T-cell (primary cell): ENCODE measurements at places on chromosomes 1 and 21.

DNA sequence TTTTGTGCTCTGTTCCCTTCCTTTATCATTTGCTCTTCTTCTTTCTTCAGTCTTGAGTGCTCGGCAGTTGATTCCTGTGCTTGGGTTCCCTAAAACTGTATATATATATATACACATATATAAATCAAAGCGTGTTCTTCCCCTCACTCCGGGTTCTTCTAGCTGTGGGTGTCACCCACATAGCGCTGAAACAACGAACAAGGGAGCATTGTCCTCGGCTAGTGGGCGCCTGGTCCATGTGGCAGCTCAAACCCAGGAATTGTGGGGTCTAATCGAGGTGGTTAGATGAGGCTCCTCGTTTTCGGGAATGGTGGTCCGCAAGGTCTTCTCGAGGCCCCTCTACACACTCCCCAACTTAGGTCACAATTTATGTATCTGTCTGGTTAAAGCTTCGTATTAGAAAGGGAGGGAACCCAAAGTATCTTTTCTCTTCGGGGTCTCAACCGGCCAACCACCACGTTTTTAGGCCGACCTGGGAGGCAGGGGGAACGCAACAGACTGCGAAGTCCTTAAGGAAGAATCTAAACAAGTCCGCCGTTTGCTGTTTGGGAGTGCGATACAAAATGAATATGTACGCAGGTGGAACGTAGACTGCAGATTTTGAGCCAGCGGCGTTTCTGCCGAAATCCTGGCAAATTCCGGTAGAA, 504 bp upstream of the SDHC start:
- no peak for DNase-seq
- H3K4me3 ChIP-seq = peak overlapping the region; percentile 100
- H3K27ac ChIP-seq = peak overlapping the region; percentile 96
- H3K36me3 ChIP-seq = no peaks in the 10 kb centered on the region
- peaks cover 11% of the 10 kb centered on the region for H3K4me1 ChIP-seq

DNA sequence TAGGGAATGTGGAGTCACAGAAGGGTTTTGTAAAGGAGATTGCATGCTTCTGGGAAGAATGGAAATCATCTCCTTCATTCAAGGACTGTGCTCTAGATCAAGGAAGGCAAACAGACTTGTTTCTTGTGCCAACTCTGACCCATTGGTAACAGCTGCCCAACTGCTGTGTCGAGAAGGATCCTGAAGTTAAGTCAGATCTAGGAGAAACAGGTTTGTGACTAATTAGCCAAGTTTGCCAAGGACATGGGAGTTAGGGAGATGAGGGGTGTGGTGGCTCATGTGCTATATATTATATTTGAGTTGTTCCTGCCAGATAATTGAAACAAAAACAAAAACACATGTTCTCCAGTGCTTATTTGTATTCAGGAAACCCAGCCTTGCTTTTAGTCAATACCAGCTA, 251.2 kb upstream of the USP24 start:
- H3K4me1 ChIP-seq = peaks cover 3% of the 10 kb centered on the region
- no peak overlapping the region for H3K27ac ChIP-seq
- H3K27me3 ChIP-seq = no peaks in the 10 kb centered on the region
- H3K4me3 ChIP-seq = no peak overlapping the region

DNA sequence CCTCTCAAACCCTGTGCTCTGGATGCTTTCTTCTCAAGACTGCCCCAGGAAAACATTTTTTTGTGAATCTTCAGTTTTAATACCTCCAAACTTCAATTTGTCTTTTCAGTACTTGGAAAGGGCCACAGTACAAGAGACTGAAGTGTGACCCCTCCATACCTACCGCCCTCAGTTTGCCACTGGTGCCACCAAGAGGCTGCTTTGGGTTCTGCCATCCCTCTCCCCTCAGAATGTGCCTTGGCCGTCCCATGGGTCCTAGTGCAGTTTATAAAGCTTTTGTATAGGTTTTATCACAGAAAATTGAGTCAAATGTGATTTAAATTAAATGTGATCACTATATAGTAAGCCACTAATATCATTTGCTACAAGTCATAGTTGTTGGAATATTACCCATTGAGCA, 60.8 kb upstream of the PGD start:
- DNase-seq = peak; percentile 4
- peaks cover 7% of the 10 kb centered on the region for H3K36me3 ChIP-seq
- H3K4me1 ChIP-seq = no peaks in the 10 kb centered on the region
- no peak overlapping the region for H3K27ac ChIP-seq
- H3K4me3 ChIP-seq = no peak overlapping the region
- H3K27me3 ChIP-seq = no peaks in the 10 kb centered on the region

DNA sequence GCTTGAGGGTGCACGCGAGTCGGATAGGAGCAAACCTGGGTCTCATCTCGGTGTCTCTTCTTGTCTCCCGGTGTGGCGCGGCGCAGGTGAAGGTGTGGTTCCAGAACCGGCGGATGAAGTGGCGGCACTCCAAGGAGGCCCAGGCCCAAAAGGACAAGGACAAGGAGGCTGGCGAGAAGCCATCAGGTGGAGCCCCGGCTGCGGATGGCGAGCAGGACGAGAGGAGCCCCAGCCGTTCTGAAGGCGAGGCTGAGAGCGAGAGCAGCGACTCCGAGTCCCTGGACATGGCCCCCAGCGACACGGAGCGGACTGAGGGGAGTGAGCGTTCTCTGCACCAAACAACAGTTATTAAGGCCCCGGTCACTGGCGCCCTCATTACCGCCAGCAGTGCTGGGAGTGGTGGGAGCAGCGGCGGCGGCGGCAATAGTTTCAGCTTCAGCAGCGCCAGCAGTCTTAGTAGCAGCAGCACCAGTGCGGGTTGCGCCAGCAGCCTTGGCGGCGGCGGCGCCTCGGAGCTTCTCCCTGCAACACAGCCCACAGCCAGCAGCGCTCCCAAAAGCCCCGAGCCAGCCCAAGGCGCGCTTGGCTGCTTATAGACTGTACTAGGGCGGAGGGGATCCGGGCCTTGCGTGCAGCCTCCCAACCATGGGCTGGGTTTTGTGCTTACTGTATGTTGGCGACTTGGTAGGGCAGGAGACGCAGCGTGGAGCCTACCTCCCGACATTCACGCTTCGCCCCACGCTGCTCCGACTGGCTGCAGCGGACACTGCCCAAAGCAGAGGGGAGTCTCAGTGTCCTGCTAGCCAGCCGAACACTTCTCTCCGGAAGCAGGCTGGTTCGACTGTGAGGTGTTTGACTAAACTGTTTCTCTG, 5.1 kb downstream of the HLX start:
- no peak overlapping the region for H3K27ac ChIP-seq
- H3K4me3 ChIP-seq = no peak overlapping the region
- H3K36me3 ChIP-seq = no peaks in the 10 kb centered on the region

GRCh38 chr1:37544530-37544929, 9.6 kb downstream of the SNIP1 start:
- no peak overlapping the region for H3K4me3 ChIP-seq
- H3K36me3 ChIP-seq = peaks cover 50% of the 10 kb centered on the region
- no peaks in the 10 kb centered on the region for H3K4me1 ChIP-seq
- no peak overlapping the region for H3K27ac ChIP-seq
- no peak for DNase-seq
- no peaks in the 10 kb centered on the region for H3K27me3 ChIP-seq

DNA sequence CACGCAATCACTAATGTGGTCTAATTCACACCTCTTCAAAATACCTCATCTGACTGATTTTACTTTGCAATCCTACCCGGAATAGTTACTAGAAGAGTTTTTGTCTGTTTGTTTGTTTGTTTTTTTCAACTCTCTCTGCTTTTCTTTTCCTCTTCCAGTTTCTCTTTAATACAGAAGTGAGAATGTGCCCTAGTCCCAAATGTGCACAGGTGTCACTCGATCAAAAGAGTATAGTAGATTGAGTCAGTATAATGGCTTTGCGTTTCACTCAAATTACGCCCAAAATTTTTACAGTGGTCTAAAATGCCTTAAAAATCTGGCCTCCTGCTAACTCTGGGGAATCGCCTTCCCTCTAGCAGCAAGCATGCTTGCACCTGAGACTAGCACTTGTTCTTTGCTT, 1536.8 kb downstream of the KCNT2 start:
- H3K27ac ChIP-seq = no peak overlapping the region
- no peaks in the 10 kb centered on the region for H3K36me3 ChIP-seq
- H3K4me3 ChIP-seq = no peak overlapping the region
- no peaks in the 10 kb centered on the region for H3K4me1 ChIP-seq

DNA sequence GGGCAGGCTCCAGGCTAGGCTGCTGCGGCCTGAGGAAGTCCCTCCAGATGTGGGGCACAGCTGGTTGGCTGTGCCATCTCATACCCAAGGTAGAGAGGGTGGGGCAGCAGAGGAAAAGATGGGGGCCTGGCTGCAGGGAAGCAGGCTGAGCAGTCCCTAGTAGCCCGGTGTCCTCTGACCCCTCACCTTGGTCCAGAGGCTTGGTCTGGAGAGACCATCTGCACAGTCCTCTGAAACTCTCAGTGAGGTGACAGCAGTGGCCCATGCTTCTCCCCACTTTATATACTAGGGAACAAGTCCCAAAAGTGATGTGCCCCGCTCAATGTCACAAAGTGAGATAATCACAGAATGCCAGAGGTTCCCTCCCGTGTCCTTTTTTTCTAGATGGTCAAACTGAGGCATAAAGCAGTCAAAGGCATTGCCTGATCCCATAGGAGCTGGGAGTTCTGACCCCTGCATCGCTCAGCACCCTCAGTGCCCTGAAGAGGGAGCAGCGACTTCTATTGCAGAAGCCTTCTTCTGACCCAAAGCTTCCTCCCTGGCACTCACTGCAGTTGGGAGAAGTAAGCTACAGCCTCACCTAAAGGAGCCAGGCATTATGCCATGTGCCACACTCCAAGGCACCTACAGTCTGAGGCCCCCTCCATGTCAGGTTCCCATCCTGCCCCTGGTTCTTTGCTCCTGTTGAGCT, 45.5 kb downstream of the TRABD2B start:
- no peak for DNase-seq
- H3K36me3 ChIP-seq = no peaks in the 10 kb centered on the region
- H3K27me3 ChIP-seq = no peaks in the 10 kb centered on the region

DNA sequence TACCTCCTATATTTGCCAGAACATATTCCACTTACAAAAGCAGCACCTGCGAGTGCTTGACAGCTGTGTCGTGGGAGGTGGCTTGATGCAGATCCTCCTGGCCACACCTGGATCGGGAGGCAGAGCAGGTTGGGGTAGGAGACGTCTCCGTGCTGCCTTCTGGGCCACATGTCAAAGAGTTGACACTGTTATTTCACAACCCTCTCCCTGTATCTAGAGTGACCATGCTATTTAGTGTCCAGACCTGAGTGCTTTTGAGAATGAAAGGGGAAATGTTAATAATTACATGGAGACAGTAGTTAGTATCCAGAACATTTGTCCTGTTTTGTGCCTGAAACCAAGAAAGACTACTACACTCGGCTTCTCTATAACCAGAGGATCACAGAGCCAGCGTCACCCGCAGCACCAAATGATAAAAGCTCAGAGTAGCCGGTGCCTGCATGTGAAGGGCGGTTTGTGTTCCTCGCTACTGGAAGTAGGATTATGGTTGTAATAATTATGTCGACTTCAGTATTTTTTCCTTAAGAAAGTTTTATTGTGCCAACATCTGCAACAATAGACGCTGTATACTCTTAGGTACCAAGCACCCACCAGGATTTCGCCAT, 77.1 kb downstream of the GALNT2 start:
- H3K27me3 ChIP-seq = no peaks in the 10 kb centered on the region
- no peak overlapping the region for H3K4me3 ChIP-seq
- H3K36me3 ChIP-seq = no peaks in the 10 kb centered on the region
- no peak overlapping the region for H3K27ac ChIP-seq
- DNase-seq = no peak

GRCh38 chr1:178353524-178353923, 143.2 kb downstream of the CLEC20A start:
- H3K4me3 ChIP-seq = no peak overlapping the region
- no peaks in the 10 kb centered on the region for H3K36me3 ChIP-seq
- DNase-seq = no peak
- H3K27ac ChIP-seq = no peak overlapping the region

GRCh38 chr1:13792419-13792818, 92.4 kb downstream of the PRDM2 start:
- H3K27ac ChIP-seq = no peak overlapping the region
- peaks cover 54% of the 10 kb centered on the region for H3K36me3 ChIP-seq
- DNase-seq = no peak
- no peaks in the 10 kb centered on the region for H3K27me3 ChIP-seq
- H3K4me3 ChIP-seq = no peak overlapping the region

DNA sequence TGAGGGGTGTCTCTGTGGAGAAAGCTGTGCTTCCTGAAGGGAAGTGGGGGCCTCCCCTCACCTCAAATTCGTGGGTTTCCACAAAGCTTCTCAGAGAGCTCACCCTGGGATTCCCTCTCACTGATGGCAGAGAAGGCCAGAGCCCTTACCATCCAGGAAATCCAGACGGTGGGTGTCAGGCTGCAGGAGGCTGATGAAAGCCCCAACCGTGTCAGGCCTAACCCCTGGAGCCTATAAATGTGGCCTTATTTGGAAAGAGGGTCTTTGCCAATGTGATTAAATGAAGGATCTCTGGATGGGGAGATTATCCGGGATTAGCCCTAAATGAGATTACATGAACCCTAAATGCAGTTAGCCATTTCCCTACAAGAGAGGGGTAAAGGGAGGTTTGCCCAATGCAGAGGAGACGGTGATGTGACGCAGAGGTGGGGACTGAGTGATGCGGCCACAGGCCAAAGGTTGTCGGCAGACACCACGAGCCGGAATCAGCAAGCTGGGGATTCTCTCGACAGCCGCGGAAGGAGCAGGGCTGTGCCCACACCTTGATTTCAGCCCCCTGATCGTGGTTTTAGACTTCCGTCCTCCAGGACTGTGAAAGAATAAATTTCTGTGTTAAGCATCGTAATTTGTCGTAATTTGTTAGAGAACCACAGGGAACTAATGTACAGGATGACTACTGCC, 82.6 kb downstream of the TOMM20 start:
- no peaks in the 10 kb centered on the region for H3K27me3 ChIP-seq
- no peak overlapping the region for H3K27ac ChIP-seq

DNA sequence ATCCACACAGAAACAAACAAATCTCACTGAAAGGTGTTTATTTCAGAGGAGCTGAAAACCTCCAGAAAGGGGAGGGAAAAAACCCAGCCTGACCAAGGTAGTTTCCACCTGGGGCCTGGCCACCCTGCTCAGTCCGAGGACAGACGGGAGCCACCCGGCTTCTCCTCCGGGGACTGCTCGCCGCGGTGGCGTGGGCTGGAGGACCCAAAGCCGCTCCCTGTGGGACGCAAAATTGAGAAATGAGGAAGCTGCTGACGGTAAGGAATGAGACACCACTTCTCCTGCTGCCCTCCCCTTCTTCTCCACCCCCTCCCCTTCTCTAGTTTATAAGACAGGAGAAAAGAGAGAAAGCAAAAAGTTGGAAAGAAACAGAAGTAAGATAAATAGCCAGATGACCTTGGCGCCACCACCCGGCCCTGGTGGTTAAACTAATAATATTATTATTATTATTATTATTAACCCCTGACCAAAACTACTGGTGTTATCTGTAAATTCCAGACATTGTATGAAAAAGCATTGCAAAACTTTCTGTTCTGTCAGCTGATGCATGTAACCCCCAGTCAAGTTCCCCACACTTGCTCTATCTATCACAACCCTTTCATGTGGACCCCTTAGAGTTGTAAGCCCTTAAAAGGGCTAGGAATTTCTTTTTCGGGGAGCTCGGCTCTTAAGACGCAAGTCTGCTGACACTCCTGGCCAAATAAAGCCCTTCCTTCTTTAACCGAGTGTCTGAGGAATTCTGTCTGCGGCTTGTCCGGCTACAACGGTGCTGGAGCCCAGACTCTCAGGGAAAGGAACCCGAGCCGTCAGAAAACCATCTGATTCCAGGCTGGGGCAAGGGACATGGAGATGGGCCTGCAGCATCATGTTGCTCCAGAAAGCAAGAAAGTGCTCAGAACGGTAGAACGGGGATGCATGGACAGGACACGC, 12.5 kb downstream of the ITGB2 start:
- H3K4me3 ChIP-seq = no peak overlapping the region
- peaks cover 28% of the 10 kb centered on the region for H3K4me1 ChIP-seq
- H3K27me3 ChIP-seq = no peaks in the 10 kb centered on the region
- peaks cover 76% of the 10 kb centered on the region for H3K36me3 ChIP-seq
- peak overlapping the region; percentile 39 for H3K27ac ChIP-seq
